ENCODE measurements at places on chromosomes 5 and 9.
A peak's percentile ranks its signal among the peaks of the same experiment; 100 is the strongest.

DNA sequence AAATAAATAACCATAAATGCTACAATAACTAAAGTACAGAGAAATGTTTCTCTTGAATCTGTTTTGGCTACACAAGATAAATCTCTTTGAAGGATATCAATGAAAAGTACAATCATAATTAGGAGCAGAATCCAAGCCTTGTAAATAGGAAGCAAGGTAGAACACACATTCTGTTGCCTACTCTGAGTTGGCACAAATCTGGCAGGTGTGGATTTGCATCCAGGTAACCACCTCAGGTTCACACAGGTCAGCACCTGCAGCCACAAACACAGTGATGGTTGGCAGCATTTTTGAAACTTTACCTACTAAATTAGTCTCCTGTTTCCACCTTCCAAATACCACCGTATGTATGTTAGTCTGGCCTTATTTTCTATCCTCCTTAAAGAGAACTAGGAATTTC is 105.3 kb upstream of the PIK3R1 start:
- no peak for DNase-seq

DNA sequence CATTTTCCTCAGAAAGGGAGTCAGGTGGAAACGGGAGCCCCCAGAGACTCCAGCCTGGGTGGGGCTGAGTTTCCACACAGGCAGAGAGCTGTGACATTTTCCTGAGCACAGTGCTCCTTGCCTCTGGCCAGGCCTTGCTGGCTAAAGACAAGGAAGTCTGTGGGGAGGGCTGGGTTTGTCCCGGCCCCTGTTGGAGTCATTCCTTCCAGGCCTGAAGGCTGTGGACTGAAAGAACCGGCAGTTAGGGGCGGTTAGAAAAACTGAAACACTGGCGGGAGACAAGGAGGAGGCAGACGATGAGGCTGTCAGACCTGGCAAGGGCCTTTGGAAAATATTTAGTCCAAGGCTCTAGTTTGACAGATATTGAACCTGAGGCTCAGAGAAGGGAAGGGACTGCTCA is 29.9 kb downstream of the COL15A1 start:
- DNase-seq, result no peak

- no peak for DNase-seq
Measured at GRCh38 chr5:61604076-61605025, 272.3 kb downstream of the ZSWIM6 start.

GRCh38 chr5:81575924-81576323 is 175.0 kb downstream of the SSBP2 start:
- DNase-seq, result no peak

GRCh38 chr5:152246401-152246800 is 158.7 kb downstream of the NMUR2 start:
- peak; percentile 50 for DNase-seq

GRCh38 chr9:30846651-30847050 is 1537.8 kb upstream of the ACO1 start:
- no peak for DNase-seq

GRCh38 chr9:114906922-114907571 is 23.3 kb downstream of the TNFSF8 start:
- DNase-seq, result no peak

- no peak for DNase-seq
Measured at GRCh38 chr5:121693864-121694263, 157.8 kb upstream of the FTMT start.

GRCh38 chr5:91119217-91119616 is 263.9 kb downstream of the ARRDC3 start:
- DNase-seq, result no peak
